Renal pelvis (tissue), 12 donors: ENCODE measurements at places on chromosomes 5 and 9. TPM values are rescaled to one million over a fixed set of nuclear protein-coding genes. Genes with fewer than 3 reads are reported as not detected.

The CTSV gene
- 27.4 TPM for polyA plus RNA-seq

The CARTPT gene
- not detected for polyA plus RNA-seq

The PCDHGB4 gene
- 6.2 TPM for polyA plus RNA-seq

GRCh38 chr9:5552301-5552700 is 42.0 kb downstream of the PDCD1LG2 start:
- no peak for DNase-seq

DNA sequence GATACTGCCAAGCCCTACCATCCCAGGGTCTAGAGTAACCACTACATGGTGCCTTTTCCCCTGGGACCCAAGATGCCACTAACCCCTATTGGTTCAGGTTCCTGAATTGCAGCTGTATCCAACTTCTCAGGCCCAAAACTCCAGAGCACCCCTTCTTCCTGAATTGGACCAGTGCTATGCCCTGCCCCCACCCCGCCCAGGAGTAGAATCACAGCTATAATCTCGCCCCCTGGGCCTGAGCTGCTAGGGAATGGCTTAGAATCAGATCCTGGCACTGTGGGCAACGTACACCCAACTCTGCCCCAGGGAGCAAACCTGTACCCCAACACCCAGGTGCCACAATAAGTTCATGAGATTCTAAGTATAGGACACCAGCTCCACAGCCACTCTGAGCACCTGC is 206.3 kb downstream of the CACNA1B start:
- no peak for DNase-seq

GRCh38 chr9:123695386-123695785 is 234.5 kb downstream of the DENND1A start:
- DNase-seq, result no peak

GRCh38 chr9:80158131-80158530 is 586.4 kb downstream of the TLE4 start:
- DNase-seq, result peak; percentile 55

GRCh38 chr9:127233550-127233949 is 31.0 kb upstream of the GARNL3 start:
- no peak for DNase-seq

GRCh38 chr5:30690931-30691330 is 502.6 kb upstream of the CDH6 start:
- no peak for DNase-seq

DNA sequence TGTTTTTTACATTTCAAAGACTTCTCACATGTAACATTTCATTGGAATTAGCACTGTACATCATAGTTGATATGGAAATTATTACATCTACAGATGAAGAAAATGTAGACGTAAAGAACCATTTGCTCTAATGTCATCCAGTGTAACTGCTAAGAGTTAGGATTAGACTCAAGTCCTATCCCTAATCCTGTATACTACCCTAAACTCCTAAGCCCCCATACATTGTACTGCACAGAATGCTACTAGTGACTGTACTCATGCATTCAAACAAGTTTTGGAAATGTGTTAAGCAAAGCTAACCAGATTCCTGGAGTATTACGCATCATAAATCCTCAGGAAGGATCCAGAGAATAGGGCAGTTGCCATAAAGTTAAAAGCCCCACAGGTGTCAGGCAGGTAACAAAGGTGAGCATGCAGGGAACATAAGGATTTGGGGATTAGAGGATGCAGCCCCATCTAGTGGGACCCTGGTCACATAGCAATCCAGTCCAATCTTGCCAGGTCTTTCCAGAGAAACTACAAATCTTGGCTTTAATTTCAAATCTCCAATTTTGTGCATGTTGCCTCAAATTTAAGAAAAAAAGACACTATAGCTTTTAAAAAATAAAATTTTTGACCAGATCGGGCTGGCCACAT is 32.0 kb downstream of the HAVCR1 start:
- DNase-seq, result peak; percentile 15

DNA sequence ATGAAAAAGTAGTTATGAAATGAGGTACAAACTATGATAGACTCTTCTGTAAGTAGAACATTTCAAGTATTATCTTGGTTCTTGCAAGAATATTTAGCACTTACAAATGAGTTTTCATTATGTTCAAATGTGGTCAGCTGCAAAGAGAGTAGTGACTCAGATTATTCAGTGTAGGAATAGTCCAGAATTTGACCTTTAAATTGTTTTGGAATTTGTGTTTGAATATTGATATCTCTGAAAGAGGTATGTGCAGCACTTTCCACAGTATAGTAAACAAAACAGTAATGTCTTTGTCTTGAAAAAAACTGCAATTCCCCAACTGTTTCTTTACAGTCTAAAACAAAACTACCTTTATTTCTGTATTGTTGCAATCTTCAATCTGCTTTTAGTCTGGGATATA is 56.1 kb downstream of the WDR70 start:
- DNase-seq, result no peak

DNA sequence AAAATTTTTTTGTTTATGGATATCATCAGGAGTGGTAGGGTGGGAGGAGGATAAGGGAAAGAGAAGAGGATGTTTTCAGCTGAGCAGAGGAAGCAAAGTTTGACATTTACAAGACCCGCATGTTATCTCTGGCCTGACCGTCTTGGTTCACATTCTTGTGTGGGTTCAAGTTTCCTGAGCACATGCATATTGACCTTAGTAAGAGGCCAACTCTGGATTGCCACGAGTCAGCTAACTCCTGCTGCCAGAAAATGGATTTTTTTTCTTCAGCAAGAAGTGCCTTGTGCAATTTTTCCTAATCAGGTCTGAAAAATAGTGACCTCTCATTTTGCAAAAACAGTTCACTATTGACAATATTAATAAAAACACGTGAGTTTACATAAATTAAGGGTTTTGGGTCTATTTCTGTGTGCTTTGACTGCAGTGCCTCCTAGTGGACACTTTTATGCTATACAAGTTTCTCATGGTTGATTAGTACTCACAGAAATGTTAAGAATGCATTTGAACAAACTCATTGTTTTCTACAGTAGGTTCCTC is 27.1 kb upstream of the BASP1 start:
- peak; percentile 75 for DNase-seq

DNA sequence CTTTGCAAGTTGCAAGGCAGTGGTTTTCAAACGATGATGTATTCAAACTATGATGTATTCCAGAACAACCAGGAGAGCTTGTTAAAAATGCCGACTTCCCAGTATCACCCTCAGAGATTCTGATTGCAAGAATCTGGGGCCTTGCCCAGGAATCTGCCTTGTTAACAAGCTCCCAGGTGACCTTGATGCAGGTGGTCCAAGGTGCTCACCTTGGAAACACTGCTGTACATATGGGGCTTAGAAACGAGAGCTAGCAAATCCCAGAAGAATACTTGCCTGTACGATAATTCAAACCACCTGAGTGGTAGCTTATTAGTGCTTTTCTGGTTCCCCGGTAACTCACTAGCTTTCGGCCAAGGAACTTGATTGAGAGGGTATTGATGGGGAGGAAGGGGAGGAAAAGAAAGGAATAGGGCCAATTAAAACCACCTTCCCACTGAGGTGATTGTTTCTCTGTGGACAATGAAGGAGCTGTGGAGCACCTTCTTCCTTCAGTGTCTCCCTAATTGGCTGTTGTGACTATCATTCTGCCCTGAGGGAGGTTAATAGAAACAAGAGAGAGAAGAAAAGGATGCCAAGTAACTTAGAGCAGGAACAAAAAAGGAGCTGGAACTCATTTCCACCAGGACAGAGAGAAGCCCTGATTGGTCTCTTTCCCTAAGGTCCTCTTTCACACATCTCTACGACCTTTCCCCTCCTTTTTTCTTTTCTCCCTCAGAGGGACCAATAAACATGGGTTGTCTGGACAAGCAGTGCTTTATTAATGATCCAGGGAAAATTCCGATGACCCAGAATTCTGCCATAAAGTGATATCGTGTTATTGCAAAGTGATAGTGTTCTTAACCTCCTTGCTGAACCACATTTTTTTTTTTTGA is 218.8 kb downstream of the TMEM167A start:
- no peak for DNase-seq

DNA sequence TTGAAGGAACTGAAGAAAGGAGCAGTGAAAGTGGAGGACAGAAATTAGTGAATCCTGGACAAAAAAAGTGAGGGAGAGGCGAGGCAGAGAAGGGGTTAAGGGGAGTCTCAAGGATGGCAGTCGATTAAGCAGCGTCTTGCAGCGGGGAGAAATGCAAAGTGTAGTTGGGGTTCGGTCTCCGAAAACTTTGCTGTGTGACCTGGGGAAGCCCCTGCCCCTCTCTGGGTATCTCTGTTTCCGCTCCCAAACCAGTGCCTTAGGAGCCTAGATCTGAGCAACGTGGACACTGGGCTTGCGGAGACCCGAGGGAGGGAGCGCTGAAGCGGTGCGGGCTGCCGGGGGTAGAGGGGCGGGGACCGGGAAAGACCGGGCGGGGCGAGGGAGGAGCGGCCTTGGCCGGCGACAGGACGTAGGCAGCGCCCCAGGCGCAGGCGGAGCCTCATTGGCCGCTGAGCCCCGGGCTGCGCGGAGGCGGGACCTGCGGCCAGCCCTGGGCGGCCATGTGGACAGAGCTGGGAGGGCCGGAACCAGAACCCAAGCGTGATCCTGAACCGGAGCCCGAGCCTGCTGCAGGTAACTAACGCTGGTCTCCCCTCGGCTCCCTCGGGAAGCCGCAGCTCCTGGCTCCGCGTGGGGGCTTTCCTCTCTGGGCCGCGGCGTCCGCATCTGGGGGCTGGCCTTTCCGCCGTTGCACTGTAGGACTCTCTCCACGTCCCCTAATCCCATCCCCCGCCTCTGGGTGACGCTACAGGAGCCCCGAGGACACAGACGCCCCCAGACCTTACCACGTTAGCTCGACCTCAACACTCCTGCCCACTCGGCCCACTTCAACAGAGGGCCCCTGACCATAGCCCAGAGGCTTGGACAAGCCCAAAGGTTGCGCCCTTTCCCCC is at the start of gene ALDH1B1:
TSS of gene ALDH1B1 (plus strand) at position 468 of the 893 bp plus-strand sequence. CDS start 3,047 bp downstream, outside the sequence.
- peak; percentile 85 for DNase-seq

GRCh38 chr9:99555792-99556191 is 265.9 kb upstream of the NR4A3 start:
- no peak for DNase-seq

- peak; percentile 82 for DNase-seq
These were observed 45.4 kb upstream of the ZFR start for GRCh38 chr5:32489791-32490562.

GRCh38 chr9:130866474-130866965 is 30.1 kb downstream of the QRFP start:
- DNase-seq, result peak; percentile 87
